ENCODE measurements at places on chromosomes 1 and 21.

GRCh38 chr1:11525151-11525505 lies 46.2 kb downstream of the DISP3 start:
- DNase-seq = no peak

DNA sequence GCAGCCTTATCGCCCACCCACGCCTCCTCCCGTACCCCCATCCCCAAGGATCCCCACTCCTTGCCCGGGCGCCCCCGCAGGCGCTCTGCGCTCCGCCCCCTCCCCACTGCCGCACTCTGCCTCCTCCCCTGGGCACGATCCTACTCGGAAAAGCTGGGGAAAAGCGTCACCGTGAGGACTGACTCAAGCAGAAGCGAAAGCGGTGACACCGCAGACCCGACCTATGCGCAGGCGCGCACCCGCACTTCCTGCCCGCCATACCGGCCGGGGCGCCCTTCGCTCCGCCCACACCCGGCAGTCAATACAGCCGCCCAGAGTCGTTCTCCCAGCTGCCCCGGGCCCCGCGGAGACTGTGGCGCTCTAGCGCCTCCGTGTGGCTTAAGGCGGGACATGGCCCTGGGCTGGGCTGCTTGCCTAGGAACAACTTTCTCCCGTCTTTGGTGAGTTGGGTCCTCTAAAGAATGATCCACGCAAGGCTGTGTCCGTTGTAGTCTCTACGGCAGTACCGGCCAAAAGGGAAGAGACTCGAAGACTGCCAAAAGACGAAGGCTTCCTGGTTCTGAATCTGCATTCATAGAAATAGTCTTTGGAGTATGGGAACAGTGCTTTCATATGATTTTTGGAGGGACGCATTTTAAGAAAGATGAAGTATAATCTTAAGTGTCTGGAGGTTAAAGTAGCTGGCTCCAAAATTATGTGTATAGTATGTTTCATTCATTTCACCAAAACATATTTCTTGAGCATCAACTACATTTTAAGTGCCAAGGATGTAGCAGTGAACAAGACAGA lies at the start of gene OMA1:
Gene OMA1, minus strand, starts transcription at position 207 of the 789 bp plus-strand sequence. CDS start 7,432 bp downstream, outside the sequence.
- peak; percentile 97 for DNase-seq

DNA sequence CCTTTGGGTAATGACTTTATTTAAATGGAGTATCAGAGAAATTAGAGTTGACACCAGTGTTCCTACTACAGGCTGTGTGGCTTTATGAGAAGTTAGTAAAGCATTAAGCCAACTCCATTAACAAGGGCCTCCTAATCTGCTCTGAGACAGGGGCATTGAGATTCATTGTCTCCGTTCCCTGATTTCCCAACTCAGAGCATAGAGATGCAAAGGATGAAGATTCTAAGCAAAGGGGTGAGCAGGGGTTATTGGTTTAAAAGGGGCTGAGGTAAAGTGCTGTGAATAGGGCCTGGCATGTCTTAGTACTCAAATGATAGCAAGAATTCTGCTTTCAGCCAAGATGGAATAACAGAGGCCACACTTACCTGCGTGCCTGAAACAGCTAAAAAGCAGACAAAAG lies 428.4 kb downstream of the PTPRU start:
- DNase-seq = no peak

- DNase-seq = no peak
These were observed 150.9 kb downstream of the HIVEP3 start for GRCh38 chr1:41767534-41768525.

DNA sequence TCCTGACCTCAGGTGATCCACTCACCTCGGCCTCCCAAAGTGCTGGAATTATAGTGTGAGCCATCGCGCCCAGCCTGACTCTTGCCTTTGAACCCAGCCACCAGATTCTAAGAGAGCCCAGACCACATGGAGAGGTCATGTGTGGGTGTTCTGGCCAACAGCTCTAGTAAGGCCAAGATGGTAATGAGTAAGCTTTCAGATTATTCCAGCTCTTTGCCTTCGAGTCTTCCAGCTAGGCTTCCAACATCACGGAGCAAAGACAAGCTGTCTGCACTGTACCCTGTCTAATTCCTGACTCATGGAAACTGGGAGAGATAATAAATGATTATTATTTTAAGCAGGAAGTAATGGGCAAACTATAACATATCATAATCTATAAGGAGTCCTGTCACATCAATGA lies 14.8 kb upstream of the ZFP69B start:
- DNase-seq = no peak

- no peak for DNase-seq
These were observed 50.7 kb downstream of the ZNF684 start for GRCh38 chr1:40582116-40582515.

Measured in activated CD4-positive, alpha-beta T cell treated with anti-CD3 and anti-CD28 coated beads for 1 hour (primary cell).